Ascending aorta (tissue), 2 donors: ENCODE measurements at places on chromosomes 16 and 17. TPM values are rescaled to one million over a fixed set of nuclear protein-coding genes. Genes with fewer than 3 reads are reported as not detected.

The KREMEN2 gene
- total RNA-seq, result not detected

DNA sequence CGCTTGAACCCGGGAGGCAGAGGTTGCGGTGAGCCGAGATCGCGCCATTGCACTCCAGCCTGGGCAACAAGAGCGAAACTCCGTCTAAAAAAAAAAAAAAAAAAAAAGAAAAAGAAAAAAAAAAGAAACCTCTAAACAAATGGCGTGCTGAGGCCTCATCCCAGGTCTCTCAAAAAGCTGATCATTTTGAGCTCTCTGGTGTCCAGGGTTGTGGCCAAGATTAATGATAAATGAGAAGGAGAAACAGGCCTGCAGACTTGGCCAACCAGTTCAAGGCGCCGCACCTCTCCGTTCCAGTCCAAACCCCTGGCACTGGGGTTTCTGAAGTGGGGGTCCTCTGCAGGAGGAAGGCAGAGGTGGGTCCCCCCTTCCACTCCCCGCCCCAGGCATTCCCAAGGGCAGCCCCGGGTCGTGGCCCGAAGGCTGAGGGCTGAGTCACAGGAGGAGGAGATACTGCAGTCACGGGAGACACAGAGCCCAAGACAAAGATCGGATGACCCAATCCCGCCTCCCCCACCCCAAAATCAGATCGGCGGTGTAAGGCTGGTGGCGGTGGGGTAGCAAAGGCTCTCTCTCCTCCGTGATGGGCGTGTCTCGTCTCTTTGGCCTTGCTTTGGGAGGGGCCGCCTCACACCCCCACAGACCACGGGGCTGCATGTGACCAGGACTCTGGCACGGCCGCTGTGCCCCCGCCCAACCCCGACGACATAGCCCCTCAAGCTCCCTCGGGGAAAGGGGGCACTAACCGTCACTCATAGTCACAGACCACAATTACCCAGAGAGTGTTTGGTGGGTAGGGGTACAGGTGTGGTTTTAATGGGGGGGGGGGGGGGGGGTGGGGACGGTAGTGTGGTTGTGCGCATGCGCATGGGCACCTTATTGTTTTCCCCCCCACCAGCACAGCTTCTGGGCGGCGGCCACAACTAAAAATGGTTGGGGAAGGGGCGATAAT lies 1.1 kb downstream of the VAT1 start:
- DNase-seq, result peak; percentile 85

DNA sequence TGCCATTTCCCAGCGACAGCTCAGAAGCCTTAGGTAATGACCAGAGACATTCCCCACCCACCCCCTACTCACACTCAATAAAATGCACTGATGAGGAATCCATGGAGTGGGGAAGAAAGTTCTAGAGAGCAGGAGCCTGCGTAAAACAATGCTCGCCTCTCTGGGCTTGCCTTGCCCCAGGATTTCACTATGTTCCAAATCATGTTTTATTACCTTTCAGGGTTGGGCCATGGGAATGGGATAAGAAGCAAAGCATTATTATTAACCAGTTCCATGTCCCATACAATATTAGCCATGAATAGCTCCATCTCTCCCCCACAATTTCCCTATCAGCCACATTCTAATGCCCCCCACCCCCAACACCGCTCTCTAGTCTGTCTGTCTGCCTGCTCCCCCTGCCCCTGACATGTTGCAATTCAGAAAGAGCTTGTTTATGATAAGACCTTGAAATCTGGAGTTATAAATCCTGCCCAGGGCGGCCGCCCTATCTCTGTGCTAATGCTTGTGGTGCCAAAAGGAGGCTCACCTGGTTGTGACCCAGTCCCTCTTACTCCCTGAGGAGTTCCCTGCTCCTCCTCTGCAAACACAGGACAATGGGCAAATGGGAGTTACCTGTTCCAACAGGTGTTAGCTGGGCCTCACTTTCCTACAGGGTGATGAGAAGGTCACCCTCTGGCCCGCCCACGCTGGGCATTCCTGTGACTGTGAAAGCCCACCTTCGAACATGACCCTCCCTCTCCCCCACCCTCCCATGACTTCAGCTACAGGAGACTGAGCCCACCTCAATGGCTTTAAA lies 28.0 kb upstream of the DDX52 start:
- DNase-seq, result no peak

GRCh38 chr17:63842173-63842539 lies 329 bp downstream of the SMARCD2 start:
- DNase-seq, result no peak

The HOXB6 gene
- 5.1 TPM for total RNA-seq

- DNase-seq, result no peak
Measured at GRCh38 chr17:67515490-67516083, 138.5 kb downstream of the PITPNC1 start.

The ZNF207 gene
- 94.2 TPM for total RNA-seq
